H1 (cell line): ENCODE measurements at places on chromosomes 5 and 9.

GRCh38 chr5:72255237-72255636, 64.8 kb downstream of the MRPS27 start:
- no peak for DNase-seq

- no peak for DNase-seq
These were observed 1.4 kb upstream of the HSDL2 start for GRCh38 chr9:112378328-112379176.

DNA sequence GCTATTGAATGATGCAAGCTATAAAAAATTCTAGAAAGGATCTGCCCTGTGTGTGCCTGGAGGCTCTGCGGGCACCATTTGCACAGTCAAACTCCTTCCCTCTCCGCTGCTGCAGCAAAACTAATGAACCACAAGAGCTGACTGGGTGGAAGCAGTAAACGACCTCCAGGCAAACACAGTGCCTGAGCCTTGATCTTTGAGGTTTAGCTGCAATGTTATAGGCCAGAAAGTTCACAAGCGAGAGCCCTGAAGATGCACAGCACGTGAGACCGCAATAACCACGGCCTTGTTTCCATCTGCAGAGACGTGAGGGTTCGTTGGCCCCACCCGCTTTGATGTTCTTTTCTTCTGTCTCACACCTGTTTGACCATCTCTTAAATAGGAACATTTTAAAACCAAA, 69.2 kb upstream of the S1PR3 start:
- DNase-seq: no peak

GRCh38 chr9:130295431-130295830, 29.9 kb downstream of the HMCN2 start:
- no peak for DNase-seq

DNA sequence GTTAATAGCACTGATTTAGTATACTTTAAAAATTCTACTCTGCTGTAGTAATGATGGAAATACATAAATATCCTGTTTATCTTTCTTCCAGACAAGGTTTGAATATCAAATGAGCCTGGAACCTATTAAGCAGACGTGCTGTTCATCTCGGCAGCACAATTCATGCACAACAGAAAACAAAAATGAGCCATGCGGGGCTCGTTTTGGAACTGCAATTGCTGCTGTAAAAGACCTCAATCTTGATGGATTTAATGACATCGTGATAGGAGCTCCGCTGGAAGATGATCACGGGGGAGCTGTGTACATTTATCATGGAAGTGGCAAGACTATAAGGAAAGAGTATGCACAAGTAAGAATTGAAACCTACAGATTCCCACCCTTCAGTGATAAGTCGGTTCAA, 79.1 kb upstream of the ITGA2 start:
- DNase-seq: no peak

- no peak for DNase-seq
These were observed 92.8 kb downstream of the CAVIN4 start for GRCh38 chr9:100670719-100671118.

- DNase-seq: no peak
These were observed 67.1 kb downstream of the DAPK1 start for GRCh38 chr9:87564791-87565241.

DNA sequence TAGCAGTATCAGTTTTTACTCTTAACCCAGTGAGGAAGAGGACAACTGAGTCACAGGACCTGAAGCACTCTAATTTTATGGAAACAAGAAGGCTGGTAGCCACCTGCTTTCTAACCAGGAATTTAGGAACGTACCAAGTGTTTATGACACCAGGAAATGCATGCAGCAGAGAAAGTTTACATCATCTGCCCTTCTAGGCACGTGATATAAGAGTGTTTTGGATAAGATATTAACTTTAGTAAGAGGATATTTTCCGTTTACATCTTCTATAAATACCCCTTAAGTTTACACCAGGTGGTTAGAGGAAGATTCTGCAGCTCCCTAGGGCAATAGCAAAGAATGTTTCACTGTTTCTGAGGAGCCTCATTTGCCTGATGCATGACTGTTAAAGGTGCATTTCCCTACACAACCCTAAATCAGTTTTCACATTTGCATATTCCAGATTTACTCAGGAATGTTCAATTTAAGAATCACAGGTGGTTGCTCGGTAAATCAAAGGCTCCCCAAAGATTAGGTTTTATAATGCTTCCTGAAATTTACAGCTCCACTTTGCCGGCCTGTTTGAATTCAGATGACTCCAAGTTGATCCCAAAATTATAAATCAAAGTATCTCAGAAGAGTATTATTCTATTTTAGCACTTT, 1.8 kb downstream of the TSC1 start:
- no peak for DNase-seq

GRCh38 chr9:88303721-88304451, 84.4 kb upstream of the SPIN1 start:
- DNase-seq: no peak
